ENCODE measurements at places on chromosomes 13 and 19. TPM values are rescaled to one million over a fixed set of nuclear protein-coding genes. Genes with fewer than 3 reads are reported as not detected.
A peak's percentile ranks its signal among the peaks of the same experiment; 100 is the strongest.

Gene NUMBL
- 101 TPM for total RNA-seq

DNA sequence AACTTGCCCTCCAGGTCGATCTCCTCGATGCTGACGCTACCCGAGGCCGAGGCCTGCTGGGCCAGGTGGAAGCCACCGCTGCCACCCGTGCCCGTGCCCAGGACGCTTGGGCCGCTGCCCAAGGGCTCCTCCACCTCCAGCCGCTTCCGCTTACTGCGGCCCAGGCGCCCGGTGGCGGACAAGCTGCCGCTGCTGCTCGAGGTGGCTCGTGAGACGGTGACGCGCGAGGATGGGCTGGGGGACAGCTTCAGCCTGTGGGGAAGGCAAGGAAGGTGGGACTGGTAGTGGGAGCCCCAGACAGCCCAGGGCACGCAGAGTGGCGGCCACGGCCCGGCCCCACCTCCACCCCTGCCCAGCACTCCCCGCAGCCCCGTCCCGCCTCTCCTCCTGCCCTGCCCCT, 6.5 kb upstream of the TIMM13 start:
- H3K4me3 ChIP-seq = no peak overlapping the region
- no peaks in the 10 kb centered on the region for H3K4me1 ChIP-seq
- DNase-seq = no peak
- H3K27me3 ChIP-seq = no peaks in the 10 kb centered on the region
- peaks cover 26% of the 10 kb centered on the region for H3K36me3 ChIP-seq

GRCh38 chr13:48490241-48490640, 42.6 kb downstream of the RCBTB2 start:
- no peak overlapping the region for H3K27ac ChIP-seq
- H3K4me3 ChIP-seq = no peak overlapping the region
- no peaks in the 10 kb centered on the region for H3K4me1 ChIP-seq
- DNase-seq = no peak

Gene RETN
- total RNA-seq = not detected

Gene UBXN6
- 68.5 TPM for total RNA-seq

Gene CGB1
- not detected for total RNA-seq

Gene KCTD12
- total RNA-seq = 99.7 TPM

- no peak overlapping the region for H3K27ac ChIP-seq
- H3K27me3 ChIP-seq = no peaks in the 10 kb centered on the region
- H3K4me3 ChIP-seq = no peak overlapping the region
- no peak for DNase-seq
Observed at GRCh38 chr13:22240716-22241115, 569.8 kb downstream of the FGF9 start.

Gene KCNC3
- 4.2 TPM for total RNA-seq

Gene OR7C2
- total RNA-seq = not detected

Gene CCDC122
- 0.54 TPM for total RNA-seq

GRCh38 chr19:49875177-49875576, 2.0 kb downstream of the AKT1S1 start:
- peaks cover under 1% of the 10 kb centered on the region for H3K36me3 ChIP-seq
- peaks cover 35% of the 10 kb centered on the region for H3K4me1 ChIP-seq
- no peaks in the 10 kb centered on the region for H3K27me3 ChIP-seq
- H3K4me3 ChIP-seq = peak overlapping the region; percentile 90
- no peak overlapping the region for H3K27ac ChIP-seq

- H3K27ac ChIP-seq = no peak overlapping the region
- H3K4me3 ChIP-seq = no peak overlapping the region
- peaks cover 16% of the 10 kb centered on the region for H3K4me1 ChIP-seq
- H3K27me3 ChIP-seq = no peaks in the 10 kb centered on the region
- peaks cover 7% of the 10 kb centered on the region for H3K36me3 ChIP-seq
Observed at GRCh38 chr19:42021185-42021584, 27.2 kb upstream of the ATP1A3 start.

GRCh38 chr13:44818428-44818827, 170.8 kb downstream of the NUFIP1 start:
- peaks cover 12% of the 10 kb centered on the region for H3K4me1 ChIP-seq
- H3K27ac ChIP-seq = no peak overlapping the region
